Stimulated activated CD8-positive, alpha-beta memory T cell treated with anti-CD3 and anti-CD28 coated beads, Interleukin-4, amount 100 ng/mL, for 1 hour (primary cell): ENCODE measurements at places on chromosomes 2 and 18.

DNA sequence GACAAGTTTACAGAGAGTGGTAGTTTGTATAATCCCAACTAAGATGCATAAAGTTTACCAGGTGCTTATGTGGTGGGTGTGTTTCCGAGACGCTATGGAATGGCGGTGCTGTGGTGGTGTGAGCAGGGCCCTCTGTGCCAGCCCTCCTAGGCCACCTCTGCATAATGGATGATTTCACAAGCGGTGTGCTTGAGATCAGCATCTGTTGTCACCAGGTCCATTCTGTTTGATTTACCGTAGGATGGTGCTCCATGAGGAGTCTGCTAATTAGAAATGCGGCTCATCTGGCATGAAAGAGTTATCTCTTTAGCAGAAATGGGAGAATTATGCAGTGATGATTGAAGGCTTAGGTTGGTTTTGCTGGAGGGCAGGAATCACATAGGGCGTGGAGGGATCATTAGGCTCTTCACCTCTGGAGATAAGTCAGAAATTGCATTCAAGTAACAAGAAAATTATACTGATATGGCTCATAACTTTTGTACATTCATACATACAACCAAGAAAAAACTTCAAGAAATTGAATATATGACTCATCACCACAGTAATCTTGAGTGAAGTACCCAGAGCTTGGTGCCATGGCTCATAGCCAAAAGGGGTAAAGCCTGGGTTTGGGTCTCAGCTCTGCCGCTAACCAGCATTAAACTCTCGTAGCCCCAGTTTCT is 41.4 kb downstream of the CRIM1 start:
- DNase-seq, result no peak

DNA sequence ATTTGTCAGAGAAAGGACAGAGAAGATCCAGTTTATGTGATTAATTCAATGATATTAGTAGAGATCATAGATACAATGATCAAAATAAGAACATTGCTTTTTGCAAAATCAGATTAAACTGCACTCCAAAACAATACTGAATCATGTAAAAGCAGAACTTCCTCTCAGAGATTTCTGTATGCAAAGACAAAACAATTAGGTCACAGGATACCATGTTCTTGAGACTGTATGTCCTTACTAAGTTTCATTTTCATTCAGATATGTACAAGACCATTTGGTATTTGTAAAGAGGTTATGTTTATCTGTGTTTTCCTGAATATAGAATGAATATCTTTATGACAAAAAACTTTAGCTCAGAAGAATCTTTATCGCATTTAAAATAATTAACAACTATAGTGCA is 161.8 kb downstream of the DLGAP1 start:
- DNase-seq, result no peak

- DNase-seq, result no peak
These were observed 182.3 kb upstream of the PGAP1 start for GRCh38 chr2:197108758-197109157.

DNA sequence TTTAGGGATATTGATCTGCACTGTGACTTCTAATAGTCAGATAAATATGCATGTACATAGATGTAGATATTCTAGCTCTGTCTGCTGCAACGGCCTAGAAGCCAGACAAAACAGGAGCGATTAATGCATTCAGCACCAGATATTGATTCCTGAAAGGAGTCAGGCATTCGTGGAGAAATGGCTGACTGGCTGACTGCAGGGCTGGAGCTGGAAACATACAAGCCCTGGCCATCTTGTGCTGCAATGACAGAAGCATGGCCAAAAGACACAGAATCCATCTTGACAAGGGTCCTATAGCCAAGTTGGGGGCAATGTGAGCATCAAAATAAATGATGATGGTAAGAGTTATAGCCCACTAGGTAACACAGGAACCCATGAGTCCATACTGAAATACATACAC is 231.5 kb upstream of the KLHL29 start:
- no peak for DNase-seq
